ENCODE measurements at places on chromosomes 1 and 21. TPM values are rescaled to one million over a fixed set of nuclear protein-coding genes. Genes with fewer than 3 reads are reported as not detected.

DNA sequence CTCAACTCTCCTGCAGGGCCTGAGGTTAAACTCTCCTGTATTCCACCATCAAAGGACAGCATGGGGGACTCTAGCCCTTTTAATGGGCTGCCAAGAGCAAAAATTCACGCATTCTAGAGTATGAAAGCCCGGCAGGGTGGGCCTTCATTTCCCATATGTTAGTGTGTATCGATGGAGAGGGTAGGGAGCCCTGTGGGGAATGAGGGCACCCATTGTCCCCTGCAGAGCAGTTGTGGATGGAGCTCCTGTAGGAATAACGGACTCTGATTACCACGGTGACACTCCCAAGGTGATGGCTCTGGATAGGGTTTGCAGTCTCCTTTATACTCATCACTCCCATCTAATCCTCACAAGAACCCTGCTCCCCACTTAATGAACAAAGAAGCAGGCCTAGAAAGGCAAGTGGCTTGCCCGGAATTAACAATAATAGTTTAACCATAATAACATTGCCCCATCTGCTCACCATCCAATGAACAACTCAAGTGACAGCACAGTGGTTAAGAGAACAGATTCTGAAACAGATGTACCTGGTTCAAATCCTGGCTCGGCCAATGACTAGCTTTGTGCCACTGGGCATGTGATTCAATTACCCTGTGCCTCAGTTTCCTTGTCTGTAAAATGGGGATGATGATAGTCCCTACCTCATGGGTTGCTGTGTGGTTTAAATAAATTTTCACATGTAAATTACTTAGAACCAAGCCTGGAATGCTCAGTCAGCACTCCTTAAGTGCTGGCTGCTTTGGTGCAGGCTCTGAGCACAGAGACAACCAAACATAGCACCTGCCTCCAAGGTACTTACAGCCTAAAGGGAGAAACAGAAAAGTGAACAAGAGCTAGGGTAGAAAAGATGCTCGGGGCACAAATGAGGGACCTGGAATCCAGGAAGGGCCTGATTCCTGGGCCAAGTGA is 29.0 kb downstream of the HIVEP3 start:
- no peaks in the 10 kb centered on the region for H3K36me3 ChIP-seq
- no peak overlapping the region for H3K4me3 ChIP-seq
- H3K4me1 ChIP-seq = peaks cover 12% of the 10 kb centered on the region
- no peak overlapping the region for H3K27ac ChIP-seq
- H3K27me3 ChIP-seq = no peaks in the 10 kb centered on the region
- DNase-seq = no peak

DNA sequence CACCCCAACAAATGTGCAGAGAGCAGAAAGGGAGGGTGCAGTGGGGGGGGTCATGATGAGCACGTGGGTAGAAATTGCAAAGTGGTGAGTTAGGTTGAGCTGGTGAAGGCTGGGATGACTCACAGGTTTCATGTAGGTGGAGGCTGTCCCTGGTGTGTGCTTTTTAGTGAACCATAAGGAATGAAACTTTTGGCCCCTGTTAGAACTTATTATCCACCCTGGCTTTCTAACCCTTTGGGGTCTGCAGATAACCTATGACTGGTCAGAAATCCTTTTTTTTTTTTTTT is 46.9 kb downstream of the DOP1B start:
- no peaks in the 10 kb centered on the region for H3K27me3 ChIP-seq
- peak overlapping the region; percentile 77 for H3K27ac ChIP-seq
- no peak for DNase-seq

DNA sequence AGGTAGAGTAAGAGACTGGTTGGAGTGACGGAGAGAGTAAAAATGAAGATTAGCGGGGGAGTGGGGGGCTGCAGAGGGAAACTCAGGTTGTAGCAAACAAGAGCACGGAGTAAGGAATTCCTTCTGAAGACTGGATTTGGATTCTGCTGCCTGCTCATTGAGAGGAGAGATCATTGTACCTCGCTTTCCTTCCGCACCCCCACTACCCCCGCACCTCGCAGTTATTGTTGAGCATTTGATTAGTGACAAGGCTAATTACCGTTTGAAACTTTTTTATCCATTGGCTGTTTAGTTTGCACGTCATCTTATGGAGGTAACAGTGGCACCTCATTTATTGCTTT is 463 bp downstream of the PRPF3 start:
- no peak for DNase-seq
- H3K27me3 ChIP-seq = no peaks in the 10 kb centered on the region
- peaks cover 10% of the 10 kb centered on the region for H3K36me3 ChIP-seq
- peak overlapping the region; percentile 97 for H3K4me3 ChIP-seq

- no peak overlapping the region for H3K4me3 ChIP-seq
- H3K4me1 ChIP-seq = no peaks in the 10 kb centered on the region
- no peak for DNase-seq
- H3K36me3 ChIP-seq = no peaks in the 10 kb centered on the region
- no peaks in the 10 kb centered on the region for H3K27me3 ChIP-seq
- H3K27ac ChIP-seq = no peak overlapping the region
These were observed 442.3 kb downstream of the PLPP3 start for GRCh38 chr1:56137090-56137489.

WNT9A gene
- 1.7 TPM for polyA plus RNA-seq
